ENCODE measurements at places on chromosomes 4 and X.

DNA sequence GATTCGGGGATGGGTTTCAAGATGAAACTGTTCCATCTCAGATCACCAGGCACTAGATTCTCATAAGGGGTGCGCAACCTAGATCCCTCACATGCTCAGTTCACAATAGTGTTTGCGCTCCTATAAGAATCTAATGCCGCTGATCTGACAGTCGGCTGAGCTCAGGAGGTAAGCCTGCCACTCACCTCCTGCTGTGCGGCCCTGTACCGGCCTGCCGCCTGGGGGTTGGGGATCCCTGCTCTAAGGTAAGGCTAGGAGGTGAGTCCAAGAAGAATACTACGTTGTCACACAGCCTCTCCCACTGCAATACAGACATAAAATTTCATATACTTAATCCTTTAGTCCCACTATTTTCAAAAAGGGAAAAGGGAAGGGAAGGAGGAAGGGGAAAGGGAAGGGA, 213.4 kb upstream of the HCCS start:
- DNase-seq, result no peak

- no peak for DNase-seq
These were observed 154.9 kb downstream of the PJA1 start for GRCh38 chrX:69010339-69010738.

DNA sequence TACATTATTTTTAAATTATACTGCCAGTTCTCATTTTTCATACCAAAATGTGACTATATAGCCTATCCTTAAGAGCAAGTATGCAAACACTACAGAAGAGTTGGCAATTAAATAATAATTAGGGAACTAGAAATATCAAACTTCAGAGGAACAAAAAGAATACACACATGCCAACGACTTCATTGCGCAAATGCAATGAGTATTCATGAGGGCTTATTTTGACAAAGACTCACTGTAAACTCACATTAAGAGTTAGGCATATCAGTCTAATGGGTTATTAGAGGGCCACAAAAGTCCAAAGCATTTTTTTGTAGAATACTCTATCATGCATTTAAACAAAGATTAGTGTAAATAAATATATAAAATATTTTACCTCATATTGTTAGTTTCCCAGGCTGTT, 31.6 kb downstream of the SLC10A7 start:
- DNase-seq, result no peak

GRCh38 chrX:9342561-9343051, 122.3 kb upstream of the TBL1X start:
- peak; percentile 93 for DNase-seq

DNA sequence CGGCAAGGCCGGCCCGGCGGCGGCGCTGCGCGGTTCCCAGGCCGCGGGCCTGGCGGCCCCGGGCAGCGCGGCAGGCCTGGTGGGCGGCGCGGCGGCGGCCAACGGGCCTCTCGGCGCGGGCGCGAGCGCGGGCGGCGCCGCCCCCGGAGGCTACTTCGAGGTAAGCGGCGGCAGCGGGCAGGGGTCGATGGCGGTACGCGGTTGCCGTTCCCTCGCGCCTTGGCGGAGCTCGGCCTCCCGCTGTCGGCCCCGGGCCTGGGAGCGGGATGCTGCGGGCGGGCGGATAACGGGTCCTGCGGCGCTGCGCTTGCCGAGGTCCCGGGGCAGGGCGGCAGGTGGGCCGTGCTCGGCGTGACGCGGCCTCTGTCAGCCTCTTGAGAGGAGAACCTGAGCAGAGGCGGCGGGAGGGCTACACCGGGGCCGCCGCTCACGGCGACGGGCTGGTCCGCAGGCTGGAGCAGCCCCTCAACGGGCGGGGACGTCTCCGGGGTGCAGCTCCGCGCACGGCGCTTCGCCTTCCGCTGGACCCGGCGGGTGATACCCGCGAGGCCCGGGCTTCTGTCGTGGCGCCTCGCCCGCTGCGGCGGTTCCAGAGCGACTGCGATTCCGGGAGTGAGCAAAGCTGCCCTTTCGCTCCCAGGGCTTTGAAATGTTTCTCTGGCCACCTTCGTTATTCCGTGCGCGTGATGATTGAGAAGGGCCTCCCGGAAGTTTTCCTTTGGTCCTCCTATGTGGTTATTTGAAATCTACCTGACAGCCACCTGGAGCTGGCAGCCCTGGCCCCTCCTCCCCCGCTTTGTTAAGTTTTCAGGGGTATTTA, 774 bp downstream of the FAM193A start:
- peak; percentile 42 for DNase-seq

DNA sequence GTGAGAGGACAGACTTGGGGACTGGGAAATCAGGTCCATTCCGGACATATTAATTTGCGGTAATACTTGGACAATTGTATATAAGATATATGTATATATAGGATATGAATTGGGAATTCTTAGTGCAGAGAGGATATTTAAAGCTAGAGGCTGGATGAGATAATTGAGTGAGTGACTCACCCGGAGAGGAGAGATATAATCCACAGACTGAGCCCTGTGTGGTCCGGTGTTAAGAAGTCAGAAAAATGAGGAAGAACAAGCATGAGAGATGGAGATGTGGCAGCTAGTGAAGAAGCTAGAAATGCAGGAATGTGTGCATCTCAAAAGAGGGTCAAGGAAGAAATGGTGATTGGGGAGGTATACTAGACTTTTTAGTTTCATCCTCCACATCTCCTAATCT, 336.2 kb downstream of the SLC7A11 start:
- peak; percentile 60 for DNase-seq

GRCh38 chr4:122091836-122092405, 60.2 kb upstream of the BLTP1 start:
- peak; percentile 14 for DNase-seq

DNA sequence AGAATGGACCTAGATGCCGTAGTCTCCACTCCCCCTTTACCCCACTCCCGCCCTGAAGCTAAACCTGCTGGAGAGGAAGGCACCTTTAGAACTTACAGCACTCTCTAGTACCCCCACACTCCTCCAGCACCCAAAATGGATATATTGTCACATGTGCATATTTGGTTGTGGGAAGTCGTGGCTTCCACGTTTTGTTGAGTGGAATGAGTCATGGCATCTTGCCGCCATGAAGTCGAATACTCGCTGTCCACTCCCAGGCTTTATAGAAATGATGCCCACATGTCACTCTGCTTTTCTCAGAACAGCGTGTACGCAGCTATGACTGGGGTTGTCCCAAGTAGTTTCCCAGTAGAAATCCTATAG, 545 bp downstream of the ABCE1 start:
- DNase-seq, result peak; percentile 59
